Caki2 (cell line): ENCODE measurements at places on chromosomes 1 and 21. TPM values are rescaled to one million over a fixed set of nuclear protein-coding genes. Genes with fewer than 3 reads are reported as not detected.

- DNase-seq, result no peak
Observed at GRCh38 chr1:14852291-14852690, 253.8 kb downstream of the KAZN start.

DNA sequence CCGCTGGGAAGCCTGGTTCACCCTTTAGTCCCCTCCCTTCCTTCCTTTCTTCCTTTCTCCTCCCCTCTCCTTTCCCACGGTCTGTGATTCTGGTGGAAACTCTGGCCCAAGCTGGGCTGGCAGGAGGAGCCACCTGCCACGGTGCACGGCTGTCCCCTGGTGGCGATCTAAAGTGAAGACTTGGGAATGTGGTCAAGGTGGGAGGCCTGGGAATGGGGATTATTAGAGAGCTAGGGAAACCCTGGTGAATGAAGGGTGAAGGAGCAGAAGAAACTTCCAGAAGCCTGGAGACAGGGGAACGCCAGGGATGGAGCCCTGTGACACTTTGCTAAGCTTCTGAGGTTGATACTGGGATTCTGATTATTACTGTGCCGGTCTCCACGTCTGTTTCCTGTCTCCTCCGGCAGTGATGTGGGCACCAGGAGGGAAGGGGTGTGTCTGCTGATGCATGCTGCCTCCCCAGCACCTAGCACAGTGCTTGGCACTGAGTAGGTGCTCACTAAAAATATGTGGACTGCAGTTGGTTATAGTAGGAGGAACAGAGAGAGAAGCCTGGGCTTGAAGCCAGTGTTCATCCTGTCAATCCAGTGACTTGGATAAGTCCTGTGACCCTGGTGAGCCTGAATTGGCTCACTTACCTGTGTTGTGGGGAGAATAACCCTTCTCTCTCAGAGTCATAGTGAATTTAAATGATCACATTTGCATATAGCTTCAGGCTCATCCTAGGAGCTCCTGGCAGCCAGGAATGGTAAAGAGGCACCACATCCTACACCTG, 71.2 kb upstream of the NBPF3 start:
- peak; percentile 74 for DNase-seq

- no peak for DNase-seq
Observed at GRCh38 chr1:53145051-53145600, 2.7 kb upstream of the SLC1A7 start.

DNA sequence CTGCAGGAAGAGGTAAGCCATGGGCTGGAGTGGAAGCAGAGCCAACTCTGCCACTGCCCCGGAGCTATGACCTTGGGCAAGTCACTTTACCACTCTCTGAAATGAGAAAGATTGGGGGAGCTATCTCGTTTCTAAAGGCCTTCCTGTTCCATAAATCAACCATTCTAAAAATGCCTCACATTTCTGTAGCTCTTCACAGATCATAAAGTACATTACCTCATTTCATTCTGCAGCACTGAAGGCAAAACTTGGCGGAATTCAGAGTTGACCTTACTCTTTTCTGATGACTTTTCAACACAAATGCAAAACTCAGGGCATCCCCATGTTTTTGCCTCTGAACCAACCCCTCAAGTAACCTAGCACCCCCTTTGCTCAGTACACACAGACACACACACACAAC, 404.0 kb upstream of the NFIA start:
- DNase-seq, result no peak

Gene SLC35F3
- total RNA-seq, result 6.9 and 10.1 TPM in 2 replicates

DNA sequence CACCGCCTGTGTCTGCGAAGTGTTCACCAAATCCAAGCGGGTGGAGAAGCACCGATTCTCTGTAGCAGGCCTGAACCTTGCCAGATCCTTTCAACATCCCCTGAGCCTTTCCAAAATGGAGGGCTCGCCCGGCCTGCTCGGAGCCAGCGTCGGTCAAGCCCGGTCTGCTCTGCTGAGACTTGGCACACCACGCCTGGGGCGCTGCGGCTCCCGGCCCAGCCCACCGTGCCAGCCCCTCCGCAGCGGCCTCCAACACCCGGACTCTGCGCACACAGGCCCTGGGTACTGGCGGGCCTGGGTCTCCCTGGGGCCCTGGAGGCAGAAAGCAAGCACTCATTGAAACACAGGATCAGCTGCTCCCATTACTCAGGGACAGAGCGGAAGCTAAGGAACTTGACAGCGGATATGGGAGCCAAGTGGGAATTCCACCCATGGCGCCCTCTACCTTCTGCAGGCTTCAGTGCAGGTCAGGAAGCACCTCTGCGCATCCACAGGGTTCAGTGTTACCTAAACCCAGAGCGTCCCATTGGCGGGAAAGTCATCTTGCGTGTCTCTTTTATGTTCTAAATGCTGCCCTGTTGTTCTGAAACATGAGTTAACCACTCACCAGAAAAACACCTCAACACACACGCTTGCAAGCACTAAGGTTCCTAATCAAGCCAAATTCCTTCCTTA, 159.9 kb downstream of the ZBTB18 start:
- DNase-seq, result no peak

Gene RHEX
- 0.14 and 1.1 TPM in 2 replicates for total RNA-seq

- DNase-seq, result no peak
Observed at GRCh38 chr1:151620286-151620685, 8.4 kb downstream of the SNX27 start.

GRCh38 chr1:11384170-11384554, 94.8 kb upstream of the DISP3 start:
- no peak for DNase-seq
